ENCODE measurements at places on chromosomes 5 and 9.

DNA sequence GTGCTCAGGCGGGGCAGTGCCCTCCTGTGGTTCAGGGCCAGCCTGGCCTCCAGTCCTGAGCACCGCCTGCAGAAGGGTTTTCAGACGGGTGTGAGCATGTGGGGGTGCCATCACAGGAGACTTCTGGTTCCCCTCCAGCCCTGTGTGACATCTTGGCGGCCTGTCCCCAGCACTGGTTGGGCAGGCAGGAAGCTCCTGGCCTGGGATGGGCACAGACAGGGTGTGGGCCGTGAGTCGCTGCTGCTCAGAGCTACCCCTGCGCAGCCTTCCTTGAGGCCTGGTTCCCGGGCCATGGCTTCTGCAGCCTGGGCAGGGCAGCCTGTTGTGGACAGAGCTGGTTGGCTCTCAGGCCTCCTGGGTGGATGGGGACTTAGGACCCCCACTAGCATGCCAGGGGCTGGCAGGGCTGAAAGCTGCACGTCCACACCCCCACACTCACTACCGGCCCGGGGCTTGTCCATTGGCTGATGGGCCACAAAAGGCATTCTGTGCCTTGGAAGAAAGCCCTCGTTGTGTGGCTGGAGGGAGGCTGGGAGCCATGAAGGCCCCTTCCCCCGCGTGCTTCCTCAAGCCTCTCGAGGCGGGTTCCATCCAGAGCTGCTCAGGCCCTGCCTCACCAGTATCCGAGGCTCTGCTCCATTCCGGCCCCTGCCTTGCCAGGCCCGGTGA, 58.7 kb downstream of the RXRA start:
- no peak for DNase-seq

- no peak for DNase-seq
Measured at GRCh38 chr9:101639311-101639710, 44.5 kb upstream of the PPP3R2 start.

DNA sequence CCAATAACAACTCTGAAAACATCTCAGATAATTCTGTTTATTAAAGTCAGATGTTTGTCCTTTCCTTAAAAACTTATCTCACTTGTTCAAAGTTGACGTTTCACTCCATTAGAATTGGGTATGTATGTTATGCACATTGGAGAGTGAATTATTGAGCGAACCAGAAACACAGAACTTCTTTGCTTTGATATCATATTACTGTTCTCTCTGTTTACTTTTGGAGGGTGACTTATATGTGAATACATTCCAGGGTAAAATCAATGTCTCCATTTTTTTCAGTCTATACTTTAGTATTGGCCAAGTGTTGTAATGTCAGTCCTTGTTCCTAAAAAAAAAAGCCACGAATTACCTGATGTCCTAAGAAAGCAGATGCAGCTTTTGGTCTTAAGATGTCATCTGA, 307.4 kb downstream of the CSNK1G3 start:
- no peak for DNase-seq

DNA sequence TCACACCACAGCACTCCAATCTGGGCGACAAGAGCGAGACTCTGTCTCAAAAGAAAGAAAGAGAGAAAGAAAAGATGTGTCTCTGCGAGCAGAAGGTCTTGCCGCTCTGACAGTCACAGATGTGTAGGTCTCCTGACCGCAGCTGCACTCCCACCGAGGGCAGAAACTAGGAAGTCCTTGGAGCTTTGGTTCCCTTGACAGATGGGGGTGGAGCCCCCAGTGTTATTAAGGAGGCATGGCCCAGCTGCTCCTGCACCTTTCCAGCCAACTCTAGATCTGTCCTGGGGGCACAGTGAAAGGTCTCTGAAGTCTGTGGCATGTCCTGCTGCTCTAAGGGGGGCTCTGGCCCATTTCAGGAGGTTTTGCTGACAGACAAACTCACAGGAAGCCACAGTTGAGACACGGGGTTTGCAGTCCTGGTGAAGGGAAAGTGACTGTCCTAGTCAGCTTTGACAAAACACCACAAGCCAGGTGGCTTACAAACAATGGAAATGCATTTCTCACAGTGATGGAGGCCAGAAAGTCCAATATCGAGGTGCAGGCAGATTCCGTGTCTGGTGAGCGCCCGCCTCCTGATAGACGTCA, 9.0 kb upstream of the DIPK1B start:
- no peak for DNase-seq

- no peak for DNase-seq
Measured at GRCh38 chr9:331197-331596, 116.5 kb downstream of the DOCK8 start.

GRCh38 chr5:141511771-141512325, 23.0 kb downstream of the PCDHGC5 start:
- DNase-seq: no peak

DNA sequence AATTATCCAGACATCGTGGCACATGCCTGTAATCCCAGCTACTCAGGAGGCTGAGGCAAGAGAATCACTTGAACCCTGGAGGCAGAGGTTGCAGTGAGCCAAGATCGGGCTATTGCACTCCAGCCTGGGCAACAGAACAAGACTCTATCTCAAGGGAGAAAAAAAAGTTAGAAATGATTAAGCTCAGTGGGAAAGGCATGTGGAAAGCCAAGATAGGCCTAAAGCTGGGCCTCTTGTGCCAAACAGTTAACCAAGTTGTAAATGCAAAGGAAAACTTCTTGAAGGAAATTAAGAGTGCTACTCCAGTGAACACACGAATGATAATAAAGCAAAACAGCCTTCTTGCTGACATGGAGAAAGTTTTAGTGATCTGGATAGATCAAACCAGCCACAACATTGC, 43.0 kb downstream of the TBCA start:
- no peak for DNase-seq

- DNase-seq: no peak
Measured at GRCh38 chr5:159817262-159818029, 98.8 kb upstream of the ADRA1B start.

- no peak for DNase-seq
Measured at GRCh38 chr9:110809038-110809595, 140.5 kb downstream of the MUSK start.

DNA sequence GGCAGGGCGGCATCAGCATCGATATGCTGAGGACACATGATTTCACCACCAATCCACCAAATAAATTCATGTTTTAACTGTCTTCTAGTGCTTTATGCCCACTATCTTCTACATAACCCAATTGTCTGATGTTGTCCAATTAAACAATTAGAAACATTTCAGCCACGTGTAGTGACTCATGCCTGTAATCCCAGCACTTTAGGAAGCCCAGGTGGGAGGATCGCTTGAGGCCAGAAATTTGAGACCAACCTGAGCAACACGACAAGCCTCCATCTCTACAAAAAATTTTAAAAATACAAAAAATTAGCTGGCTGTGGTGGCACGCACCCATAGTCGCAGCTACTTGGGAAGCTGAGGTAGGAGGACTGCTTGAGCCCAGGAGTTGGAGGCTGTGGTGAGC, 128.1 kb downstream of the MYO10 start:
- DNase-seq: no peak

- DNase-seq: no peak
Measured at GRCh38 chr9:123998970-123999621, 12.5 kb upstream of the LHX2 start.

GRCh38 chr5:95256991-95257390, 27.9 kb downstream of the MCTP1 start:
- DNase-seq: no peak

DNA sequence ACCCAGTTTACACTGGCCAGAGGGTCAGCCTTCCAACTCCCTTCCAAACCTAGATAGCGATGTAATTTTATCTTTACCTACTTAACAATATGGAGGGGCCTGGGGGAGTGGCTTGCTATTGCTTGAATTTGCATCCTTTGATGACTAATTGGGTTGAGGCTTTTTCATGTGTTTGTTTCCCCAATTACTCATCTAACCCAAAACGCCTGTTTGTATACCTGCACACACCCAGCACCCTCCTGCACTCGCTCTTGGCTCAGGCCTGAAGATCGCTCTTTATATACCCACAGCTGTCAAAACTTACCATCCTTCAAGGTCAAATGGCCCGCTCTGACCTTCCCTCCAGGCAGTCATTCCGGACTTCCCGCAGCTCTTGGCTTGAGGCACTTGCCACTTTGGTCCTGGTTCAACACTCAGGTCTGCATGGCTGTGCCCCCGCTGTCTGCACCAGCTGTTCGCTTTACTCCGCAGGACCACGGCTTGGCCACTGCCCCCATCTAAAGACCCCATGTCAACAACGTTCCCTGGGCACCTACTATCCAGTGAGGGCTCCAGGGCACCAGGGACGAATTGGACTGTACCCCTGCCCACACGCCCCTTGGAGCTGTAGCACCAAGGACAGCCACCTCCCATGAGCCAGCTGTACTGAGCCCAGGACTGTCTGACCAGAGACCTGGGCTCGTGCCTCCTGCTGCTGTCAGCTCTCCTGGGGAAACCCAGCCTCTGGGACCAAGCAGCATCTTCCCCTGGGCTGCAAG, 76.1 kb upstream of the ADAMTS2 start:
- DNase-seq: no peak

DNA sequence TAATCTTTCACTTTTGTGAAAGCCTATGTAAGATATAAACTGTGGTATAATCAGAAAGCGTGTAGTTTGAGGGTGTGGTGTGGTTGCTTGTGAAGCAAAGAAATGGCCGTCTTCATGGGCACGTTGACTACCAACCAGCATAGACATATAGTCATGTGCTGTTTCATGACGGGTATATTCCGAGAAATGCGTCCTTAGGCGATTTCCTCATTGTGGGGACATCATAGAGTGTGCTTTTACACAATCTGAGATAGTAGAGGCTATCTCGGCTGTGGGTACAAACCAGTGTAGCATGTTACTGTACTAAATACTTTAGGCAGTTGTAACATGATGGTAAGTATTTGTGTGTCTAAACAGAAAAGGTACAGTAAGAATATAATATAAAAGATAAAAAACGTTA, 79.7 kb upstream of the LRRC70 start:
- no peak for DNase-seq

DNA sequence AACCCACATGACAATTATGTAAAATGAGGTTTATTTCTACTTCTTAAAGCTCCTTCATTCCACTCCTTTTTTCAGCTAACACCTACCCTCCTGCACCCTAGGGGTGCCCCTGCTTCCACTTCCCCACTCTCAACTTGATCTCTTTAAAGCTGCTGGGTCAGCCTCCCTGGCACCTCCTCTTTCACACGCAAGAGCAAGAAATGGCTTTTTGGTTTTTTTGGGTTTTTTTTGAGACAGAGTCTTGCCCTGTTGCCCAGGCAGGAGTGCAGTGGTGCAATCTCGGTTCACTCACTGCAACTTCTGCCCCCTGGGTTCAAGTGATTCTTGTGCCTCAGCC, 64.4 kb downstream of the SUSD1 start:
- no peak for DNase-seq

GRCh38 chr5:69148981-69149675, 17.8 kb upstream of the CCNB1 start:
- no peak for DNase-seq

DNA sequence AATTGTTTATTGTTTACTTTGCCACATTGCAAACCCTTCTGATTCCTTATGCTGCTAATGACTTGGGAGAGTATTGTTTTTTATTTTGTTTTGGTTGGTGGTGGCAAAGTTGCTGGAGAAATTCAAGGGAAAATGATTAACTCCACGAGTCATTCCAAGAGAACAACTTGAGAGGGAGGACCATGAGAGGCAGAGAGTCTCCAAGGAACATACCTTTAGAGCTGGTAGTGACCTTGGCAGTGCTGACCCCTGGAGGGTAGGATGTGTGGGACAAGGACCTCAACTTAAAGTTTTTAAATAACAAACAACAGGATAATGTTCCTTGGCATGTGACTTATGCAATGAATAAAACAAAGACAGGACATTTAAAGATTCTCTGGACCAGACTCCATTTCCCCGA, 139.7 kb downstream of the LRRC70 start:
- DNase-seq: no peak

- DNase-seq: no peak
Measured at GRCh38 chr9:124370896-124371582, 44.2 kb downstream of the PSMB7 start.

- DNase-seq: peak; percentile 71
Measured at GRCh38 chr5:892394-893136, at the start of the genes BRD9 and TRIP13. Gene BRD9, minus strand, starts transcription at chr5:892801. Its CDS starts 144 bp downstream, at chr5:892657. Gene TRIP13, plus strand, starts transcription at chr5:892884. Its CDS starts 115 bp downstream, at chr5:892999.

GRCh38 chr5:58090704-58091103, 369.2 kb downstream of the PLK2 start:
- DNase-seq: no peak

DNA sequence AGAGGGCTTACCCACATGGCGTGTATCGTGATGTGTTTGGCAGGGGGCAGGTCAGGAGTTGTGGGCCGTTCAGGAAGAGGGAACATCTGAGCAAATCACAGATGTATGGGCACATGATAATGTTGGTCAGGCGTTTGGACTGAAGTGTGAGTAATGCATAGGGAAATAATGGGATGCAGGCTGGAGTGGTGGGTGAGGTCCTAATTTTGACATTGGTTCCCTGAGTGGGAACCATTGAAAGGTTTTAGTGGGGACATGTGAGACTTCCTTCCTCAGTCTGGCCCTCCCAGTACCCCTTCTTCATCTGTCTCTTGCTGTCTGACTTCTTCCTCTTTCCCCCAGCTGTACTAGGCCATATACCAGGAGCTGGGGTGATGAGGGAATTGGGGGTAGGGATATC, 7.6 kb downstream of the OTULIN start:
- DNase-seq: no peak

DNA sequence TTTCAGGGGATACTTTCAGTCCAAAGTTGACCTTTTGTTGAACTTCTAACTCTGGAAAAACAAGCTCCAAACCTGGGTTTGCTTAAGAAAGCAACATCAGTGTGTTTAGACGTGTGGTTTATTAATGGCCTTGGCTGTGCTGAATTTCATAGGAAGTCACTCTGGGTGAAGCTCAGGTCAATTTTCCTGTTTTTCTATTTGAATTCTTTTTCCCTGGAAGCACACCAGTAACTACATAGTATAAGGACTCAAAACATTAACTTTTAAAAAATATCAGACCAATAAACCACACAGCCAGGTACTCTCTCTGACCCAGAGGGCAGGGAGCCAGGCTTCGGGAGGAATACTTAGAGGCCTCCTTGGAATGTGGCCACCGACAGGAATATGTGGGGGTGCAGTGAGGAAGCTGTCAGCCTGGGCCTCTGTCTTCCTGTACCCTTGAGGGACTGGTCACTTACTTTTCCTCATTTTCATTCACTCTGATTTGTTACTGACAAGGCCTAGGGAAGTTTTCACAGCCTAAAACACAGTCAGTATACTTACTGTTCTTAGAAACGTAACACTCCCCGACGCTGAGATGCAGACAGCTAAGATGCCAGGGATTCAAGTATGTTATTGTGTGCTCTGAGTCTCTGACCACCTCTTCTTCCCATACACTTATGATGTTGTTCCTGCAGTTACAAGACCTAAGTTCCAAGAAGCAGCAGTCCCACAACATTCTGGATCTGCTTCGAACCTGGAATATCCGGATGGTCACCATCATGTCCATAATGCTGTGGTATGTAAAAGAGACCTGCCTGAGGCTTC, 18.9 kb downstream of the SLC22A5 start:
- no peak for DNase-seq

DNA sequence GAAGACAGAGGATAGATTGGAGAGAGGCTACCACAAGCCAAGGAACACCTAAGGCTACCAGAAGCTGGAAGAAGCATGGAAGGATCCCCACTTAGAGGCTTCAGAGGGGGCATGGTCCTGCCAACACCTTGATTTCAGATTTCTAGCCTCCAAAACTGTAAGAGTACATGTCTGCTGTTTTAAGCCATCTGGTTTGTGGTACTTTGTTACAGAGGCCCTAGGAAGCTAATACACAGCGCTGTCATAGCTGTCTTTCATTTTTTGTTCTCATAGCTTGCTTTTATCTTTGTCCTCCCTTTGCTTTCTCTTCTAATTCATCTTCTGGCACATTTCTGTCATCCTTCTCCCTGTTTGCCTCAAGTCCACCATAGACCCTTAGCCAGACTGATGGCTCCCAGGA, 104.5 kb downstream of the ATP10B start:
- no peak for DNase-seq

GRCh38 chr5:153902016-153902415, 136.7 kb downstream of the FAM114A2 start:
- DNase-seq: no peak
